ENCODE measurements at places on chromosomes 13 and 19.

- DNase-seq, result no peak
Measured at GRCh38 chr13:43246382-43246781, 223.0 kb downstream of the DNAJC15 start.

DNA sequence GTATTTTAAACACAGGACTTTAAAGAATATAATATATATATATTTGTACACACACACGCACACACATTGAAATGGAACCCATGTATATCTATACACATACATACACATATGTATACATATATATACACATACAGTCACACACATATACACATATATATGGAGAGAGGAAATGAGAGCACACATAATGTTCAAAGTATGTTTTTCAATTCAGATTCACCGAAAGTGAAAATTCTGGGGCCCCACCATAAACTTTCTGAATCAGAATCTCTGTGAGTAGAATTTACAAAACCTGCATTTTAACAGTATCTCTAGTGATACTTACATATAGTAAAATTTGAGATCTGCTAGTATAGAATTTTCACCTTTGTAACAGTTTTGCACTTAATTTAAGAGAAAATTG is 60.4 kb upstream of the OBI1 start:
- DNase-seq, result no peak

DNA sequence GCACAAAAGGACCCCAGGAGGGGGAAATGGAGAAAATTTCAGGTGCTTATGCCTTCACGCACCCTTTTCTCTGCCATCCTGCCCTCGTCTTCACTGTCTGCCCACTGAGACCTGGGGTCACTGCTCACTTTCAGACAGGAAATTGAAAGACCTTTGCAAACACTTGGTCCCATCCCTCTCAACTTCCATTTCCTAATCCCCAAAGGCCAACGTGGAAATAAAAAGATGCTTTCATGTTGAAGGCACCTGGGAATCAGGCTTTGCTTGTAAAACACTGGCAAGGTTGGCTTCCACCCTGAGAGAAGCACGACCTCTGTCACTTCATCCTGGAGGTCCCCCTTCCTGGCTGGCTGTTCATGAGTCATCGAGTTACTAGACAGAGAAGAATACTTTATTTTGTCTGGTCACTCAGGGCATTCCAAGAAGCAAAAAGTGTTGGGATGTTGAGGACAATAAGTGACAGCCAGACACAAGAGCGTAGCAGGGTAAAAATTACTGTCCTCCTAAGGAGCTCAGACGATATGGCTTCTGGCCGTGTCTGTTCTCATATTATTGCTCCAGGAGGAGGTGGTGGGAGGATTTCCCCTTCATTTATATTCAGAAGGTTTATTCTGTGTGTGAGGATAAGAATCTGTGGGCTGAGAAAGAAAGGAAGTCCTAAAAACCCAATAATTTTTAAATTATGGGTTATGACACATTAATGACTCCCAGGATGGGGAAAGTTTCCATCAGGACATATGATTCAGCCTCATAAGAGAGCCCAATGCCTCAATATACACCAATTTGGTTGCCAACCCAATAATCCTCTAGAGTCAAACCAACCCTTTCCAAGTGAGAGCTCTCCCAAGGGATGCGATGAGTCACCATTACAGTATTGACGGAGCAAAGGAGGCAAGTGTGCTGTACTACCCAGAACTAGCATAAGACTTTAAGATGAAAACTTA is 409.0 kb downstream of the COG6 start:
- no peak for DNase-seq

DNA sequence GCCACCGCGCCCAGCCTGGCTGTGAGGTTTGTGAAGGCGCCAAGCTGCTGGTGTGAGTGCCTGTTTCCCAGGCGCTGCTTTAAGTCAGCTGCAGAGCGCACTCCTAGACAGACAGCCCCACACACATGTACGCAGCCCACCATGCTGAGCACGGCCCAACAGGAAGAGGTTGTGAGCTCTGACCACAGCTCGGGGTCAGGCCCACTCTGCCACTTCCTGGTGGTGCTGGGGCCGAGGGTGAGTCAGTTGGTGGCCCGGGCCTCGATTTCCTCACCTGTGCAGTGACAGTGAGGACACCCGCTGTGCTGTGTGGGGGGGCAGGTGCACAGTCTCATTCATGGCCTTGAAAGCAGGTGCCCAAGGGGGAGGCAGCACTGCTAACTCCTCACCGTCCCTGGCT is 106.7 kb downstream of the KDM4B start:
- no peak for DNase-seq

DNA sequence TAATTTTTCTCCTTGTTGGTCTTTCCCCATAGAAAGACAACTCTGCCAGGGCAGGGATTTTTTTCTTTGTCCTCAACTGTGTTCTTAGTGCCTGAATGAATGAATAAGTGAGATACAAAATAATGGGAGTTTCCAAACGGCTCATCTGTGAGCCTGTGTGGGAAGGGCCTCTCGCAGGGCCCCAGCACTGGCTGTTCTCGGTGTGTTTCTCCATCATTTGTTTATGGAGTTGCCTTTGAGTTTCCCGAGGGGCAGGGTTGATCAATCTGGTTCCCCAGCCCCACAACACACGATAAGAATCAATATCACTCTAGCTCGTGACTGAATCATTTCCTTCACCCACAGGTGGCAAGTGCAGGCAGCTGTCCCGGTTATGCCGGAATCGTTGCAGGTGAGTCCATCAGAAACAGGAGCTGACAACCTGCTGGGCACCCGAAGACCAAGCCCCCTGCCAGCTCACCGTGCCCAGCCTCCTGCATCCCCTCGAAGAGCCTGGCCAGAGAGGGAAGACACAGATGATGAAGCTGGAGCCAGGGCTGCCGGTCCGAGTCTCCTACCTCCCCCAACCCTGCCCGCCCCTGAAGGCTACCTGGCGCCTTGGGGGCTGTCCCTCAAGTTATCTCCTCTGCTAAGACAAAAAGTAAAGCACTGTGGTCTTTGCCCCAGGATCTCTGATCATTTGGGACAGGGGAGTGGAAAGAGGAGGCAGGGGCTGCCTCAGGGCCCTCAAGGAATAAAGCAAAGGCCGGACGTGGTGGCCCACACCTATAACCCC is 14.9 kb downstream of the FXYD5 start:
- no peak for DNase-seq

- no peak for DNase-seq
Measured at GRCh38 chr13:78786459-78786858, 127.5 kb upstream of the OBI1 start.

DNA sequence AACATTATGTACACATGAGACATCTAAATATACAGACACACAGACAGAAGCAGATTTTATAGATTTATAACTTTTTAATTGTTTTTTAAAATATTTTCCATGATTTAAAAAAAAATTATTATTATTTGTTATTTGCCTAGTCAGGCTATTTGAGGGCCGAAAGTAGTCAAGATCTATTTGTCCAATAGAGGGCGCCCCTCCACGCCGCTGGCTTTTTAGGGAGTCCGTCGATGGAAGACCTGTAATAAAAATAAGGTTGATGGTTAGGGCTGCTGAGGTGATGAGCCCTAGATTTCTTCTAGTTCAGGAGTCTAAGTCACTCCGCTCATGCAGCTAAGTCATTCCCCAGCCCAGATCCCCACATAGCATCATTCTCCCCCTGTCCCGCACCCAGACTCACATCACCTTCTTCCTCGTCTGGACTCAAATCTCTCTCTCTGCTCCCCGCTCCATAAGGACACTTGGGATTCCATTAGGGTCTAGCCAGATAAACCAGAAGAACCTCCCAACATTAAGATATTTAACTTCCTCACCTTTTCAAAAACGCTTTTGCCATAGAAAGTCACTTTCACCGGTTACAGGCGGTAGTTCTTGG is 33.9 kb upstream of the CEACAM21 start:
- peak; percentile 87 for DNase-seq

GRCh38 chr19:15444505-15445226 is 5.1 kb downstream of the WIZ start:
- no peak for DNase-seq
